ENCODE measurements at places on chromosomes 6 and 20.

DNA sequence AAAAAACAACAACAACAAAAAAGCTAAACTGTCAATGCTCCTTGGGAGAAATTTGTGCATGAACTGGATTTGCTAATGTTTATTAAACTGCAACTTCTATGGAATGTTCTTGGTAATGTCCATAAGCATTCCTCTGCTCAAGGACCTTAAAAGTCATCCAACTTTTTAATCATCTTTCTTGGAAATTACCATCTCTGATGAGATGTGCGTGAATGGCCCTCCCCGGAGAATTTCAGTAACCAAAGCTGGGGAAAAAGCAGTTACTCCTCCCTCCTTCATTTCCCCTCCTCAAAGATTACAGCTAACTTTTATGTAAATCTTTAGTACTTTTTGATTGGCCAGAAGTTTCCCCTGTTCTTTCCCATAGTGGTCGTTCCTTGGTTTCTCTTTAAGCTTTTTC is 5.2 kb downstream of the TBCC start:
- no peak for DNase-seq

GRCh38 chr20:23264545-23264944 is 86.0 kb upstream of the NXT1 start:
- DNase-seq: peak; percentile 3

GRCh38 chr6:157561929-157562810 is 181.2 kb downstream of the ZDHHC14 start:
- DNase-seq: no peak

DNA sequence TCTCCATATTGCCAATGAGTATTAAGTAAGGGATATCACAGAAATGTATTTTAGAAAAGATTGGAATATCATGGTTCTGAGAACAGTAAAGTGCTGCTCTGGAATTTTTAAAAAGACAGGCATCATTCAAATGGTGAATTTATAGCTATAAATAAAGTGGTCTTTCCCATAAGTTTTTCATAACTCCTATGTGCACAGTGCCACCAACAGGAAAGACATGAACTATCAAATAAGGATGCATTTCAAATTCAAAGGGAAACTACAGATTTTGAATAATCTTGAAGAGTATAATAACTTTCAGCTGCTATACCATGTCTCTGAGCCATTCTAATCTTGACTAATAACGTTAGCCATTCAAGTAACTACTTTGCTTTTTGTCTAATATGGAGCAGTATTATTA is 456.8 kb upstream of the GJE1 start:
- DNase-seq: no peak

- DNase-seq: no peak
Measured at GRCh38 chr20:33554914-33555420, 65.1 kb downstream of the CBFA2T2 start.

DNA sequence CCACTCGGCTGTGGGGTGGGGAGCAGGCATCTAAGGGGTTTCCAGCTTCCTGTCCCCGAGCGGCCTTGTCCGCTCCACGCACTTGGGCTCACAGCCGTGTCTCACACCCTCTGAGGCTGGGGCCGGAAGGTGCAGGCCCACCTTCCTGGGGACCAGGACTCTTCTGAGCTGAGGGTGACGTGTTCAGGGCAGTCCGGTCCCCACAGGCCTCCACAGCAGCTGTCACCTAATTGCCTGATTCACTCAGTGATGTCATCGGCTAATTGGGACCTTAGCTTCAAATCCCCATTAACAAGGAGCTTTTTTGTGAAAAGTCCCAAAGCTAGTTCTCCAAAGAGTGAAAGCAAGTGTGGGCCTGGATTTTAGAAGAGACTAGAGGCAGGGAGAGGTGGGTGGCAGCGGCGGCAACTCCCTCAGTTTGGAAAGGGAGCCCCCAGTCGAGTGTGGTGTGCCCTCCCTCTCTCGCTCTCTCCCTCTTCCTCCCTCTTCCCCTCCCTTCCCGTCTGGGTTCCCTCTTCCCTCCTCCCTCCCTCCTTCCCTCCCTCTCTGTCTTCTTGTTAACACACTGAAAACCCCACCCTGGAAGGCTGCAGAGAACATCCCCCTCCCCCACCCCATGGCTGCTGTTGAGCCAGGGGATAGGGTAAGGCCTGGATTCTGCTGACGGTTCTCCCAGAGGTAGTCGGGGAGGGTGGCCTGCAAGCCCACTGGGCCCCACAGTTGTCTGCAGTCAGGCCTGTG is 39.0 kb downstream of the MYT1 start:
- no peak for DNase-seq

DNA sequence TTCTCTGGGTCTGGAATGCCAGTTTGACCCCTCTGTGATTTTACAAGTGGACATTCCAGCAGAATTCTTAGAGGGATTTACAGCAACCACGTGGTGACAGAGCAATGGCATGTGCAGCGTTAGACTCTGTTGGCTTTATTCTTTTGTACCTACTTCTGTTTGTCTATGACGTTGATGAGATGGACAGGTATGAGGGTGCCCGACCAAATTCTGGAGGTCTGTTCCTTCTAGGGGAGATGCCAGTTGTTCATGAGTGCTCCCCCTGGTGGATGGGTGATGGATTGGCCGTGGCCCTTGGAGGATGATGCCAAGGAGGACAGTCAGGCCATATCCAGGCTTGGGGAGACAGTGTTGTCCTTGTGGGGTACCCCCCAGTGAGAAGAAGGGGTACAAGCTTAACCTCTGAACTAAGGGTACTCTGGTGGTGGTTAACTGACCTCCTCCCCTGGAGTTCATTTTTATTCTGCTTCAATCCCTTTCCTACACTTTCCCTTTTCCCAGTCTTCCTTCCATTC is 198.6 kb downstream of the DTNBP1 start:
- DNase-seq: peak; percentile 57

- no peak for DNase-seq
Measured at GRCh38 chr20:17262786-17263185, 35.9 kb downstream of the PCSK2 start.

- DNase-seq: peak; percentile 81
Measured at GRCh38 chr20:5002077-5002413, 735 bp upstream of the SLC23A2 start.

GRCh38 chr6:13303668-13304017 is 24.7 kb downstream of the TBC1D7 start:
- DNase-seq: no peak

- peak; percentile 51 for DNase-seq
Measured at GRCh38 chr6:8180327-8181159, 78.2 kb upstream of the EEF1E1 start.

DNA sequence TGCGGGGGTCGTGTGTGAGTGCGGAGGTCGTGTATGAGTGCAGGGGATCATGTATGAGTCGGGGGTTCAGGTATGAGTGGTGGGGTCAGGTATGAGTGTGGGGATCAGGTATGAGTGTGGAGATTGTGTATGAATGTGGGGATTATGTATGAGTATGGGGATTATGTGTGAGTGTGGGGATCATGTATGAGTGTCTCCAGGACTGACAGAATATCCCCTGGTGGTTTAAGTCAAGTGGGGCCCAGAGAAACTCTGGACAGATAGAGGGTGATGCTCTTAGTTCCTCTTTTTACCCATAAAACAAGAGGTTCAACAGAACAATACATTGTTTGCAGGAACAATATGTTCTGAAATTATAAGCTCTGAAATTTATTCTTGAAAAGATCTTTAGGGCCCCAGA is 131.9 kb downstream of the UST start:
- no peak for DNase-seq

- DNase-seq: peak; percentile 58
Measured at GRCh38 chr6:17705778-17706579, 746 bp downstream of the NUP153 start.

DNA sequence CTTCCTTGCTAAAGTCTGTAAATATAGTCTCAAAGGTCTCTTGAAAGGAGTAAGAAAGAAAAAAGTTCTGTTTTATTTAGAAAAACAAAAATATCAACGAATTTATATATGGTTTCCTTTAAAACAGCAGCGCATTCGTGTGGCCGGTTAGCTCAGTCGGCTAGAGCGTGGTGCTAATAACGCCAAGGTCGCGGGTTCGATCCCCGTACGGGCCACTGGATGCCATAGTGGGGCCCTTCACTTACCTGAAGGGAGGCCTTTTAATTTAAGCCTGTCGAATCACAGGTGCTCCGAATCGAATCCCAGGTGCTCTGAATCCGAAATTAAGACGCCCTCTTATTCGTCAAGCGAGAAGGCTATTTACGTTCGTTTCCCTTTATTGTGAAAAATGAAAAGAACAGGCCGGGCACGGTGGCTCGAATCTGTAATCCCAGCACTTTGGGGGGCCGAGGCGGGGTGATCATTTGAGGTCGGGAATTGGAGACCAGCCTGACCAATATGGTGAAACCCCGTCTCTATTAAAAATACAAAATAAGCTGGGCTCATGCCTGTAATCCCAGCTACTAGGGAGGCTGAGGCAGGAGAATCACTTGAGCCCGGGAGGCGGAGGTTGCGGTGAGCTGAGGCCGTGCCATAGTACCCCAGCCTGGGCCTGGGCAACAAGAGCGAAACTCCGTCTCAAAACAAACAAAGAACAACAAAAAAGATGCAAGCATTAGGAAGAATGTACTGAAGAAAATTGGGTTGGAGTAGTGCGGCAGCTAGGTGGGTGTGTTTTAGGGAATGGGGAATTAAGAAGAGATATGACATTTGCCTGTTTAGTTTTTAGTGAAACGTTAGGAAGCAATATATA is 195.8 kb upstream of the ZNF184 start:
- DNase-seq: peak; percentile 89

DNA sequence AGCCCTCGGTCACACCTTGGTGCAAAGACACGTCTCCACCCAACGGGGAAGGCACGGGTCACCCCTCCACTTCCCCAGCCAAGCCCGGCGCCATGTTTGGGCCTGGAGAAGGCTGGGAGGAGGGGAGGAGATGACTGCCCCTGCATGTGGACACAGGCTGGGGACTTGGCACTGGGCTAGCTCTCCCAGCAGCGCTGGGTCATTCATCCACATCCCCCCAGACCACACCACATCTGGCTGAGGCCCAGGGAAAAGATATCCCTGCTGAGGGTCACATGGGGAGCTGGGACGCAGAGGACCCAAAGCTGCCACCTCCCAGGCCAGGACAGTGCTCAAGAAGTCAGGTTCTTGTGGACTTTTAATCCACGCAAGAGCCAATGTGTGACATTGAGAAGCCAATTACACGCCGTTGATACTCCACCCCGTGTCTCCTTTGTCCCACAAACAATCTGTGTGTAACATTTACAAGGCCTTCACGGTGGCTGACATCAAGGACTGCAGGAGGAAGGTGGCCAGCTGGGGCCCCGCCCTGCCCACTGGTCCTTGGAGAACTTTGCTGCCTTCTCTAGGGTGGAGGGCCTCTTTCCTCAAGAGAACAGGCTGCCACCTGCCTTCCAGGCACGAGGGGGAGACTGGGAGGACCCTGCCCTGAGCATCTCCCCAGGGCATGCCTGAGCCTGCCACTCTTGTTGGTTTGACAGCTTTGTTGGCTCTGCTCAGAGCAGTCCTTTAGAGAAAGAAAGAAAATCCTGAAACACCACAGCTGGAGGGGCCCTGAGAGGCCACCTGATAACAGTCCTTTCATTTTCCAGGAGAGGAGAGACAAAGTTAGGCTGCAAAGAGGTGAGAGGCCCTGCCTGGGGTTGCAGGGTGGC is 5.3 kb upstream of the IP6K3 start:
- no peak for DNase-seq

GRCh38 chr6:170420283-170420682 is 113.7 kb downstream of the FAM120B start:
- no peak for DNase-seq

- no peak for DNase-seq
Measured at GRCh38 chr6:161272635-161273273, 1.1 kb downstream of the AGPAT4 start.

GRCh38 chr6:24412294-24412693 is 9.6 kb downstream of the MRS2 start:
- DNase-seq: no peak

GRCh38 chr6:71088166-71088565 is 131.3 kb upstream of the B3GAT2 start:
- DNase-seq: no peak

DNA sequence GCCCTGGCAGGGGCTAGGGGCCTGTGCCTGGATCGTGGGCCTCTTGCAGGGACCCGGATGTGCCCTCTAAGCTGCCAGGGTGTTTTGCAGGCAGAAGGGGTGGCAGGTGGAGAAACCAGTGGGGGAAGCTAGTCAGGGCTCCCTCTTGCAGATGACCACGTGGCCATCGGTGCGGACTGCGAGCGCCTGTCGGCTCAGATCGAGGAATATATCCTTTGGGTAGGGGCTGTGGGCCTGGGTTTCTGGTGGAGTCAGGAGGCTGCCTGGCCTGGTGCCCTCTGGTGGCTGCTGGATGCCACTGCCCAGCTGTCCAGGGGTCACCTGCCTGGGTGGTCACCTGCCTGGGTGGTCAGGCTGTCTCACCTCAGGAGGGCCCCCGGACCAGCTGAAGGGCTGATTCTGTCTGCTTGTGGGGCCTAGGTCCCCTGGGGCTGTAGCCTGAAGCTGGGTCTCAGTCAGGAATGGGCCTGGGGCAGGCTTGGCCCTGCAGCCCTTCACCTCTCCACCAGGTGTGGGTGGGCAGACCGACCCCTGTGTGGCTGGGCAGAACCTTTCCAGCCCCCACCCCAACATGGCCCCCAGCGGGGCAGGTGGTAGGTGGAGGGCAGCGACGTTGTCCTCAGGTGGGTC is 6.7 kb downstream of the TCEA2 start:
- DNase-seq: peak; percentile 82

- DNase-seq: no peak
Measured at GRCh38 chr6:109230453-109230852, 135.1 kb downstream of the CEP57L1 start.

- peak; percentile 12 for DNase-seq
Measured at GRCh38 chr20:17494201-17494600, 37.0 kb downstream of the BFSP1 start.

- no peak for DNase-seq
Measured at GRCh38 chr6:125251516-125252220, 50.1 kb downstream of the HDDC2 start.

DNA sequence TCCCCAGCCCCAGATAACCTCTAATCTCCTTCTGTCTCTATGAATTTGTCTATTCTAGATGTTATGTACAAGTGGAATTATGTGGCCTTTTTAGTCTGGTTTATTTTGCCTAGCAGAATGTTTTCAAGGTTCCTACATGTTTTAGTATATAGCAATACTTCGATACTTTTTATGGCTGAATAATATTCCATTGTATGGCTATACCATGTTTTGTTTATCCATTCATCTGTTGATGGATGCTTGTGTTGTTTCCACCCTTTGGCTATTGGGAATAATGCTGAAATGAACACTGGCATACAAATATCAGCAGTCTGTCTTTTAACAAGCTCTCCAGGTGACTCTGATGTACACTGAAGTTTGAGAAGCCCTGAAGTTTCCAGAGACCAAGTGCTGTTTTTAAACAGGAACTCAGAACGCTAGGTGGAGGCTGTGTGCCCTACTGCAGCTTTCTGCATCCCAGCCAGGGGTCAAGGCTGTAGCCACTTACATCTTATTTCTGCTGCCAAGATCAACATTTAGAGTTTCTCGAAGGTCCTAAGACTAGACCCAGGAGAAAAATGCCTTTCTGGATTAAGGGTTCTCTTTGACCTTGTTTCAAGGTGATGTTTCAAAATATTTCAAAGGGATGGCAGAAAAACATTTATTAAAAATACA is 123.0 kb downstream of the SOBP start:
- no peak for DNase-seq

- DNase-seq: no peak
Measured at GRCh38 chr20:60700728-60701127, 551.3 kb upstream of the CDH4 start.
